Cardiac fibroblast (primary cell): ENCODE measurements at places on chromosomes 16 and 17.

GRCh38 chr16:61263400-61263799 lies 772.8 kb downstream of the CDH8 start:
- DNase-seq, result no peak

DNA sequence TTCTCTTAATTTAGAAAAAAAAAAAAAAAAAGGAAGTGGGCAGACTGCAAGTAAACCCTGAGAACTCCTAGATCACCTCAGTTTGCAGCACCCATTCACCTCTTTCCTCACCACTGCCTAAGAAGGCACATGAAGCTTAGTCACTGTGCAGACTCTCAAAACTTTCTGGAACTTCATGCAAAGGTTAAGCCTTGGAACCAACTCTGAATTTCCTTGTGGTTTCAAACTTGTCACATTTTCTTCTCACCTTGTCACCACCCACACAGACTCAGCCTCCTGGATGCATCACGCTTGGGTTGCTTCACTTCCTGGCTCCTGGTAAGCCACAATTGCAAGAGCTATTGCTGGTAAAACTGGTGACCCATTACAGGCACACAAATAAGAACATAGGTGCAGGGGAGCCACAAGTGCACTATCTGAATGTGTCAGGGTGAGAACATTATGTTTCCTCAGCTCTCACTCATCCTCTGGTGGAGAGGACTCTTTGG lies 15.0 kb upstream of the CPD start:
- peak; percentile 88 for DNase-seq

DNA sequence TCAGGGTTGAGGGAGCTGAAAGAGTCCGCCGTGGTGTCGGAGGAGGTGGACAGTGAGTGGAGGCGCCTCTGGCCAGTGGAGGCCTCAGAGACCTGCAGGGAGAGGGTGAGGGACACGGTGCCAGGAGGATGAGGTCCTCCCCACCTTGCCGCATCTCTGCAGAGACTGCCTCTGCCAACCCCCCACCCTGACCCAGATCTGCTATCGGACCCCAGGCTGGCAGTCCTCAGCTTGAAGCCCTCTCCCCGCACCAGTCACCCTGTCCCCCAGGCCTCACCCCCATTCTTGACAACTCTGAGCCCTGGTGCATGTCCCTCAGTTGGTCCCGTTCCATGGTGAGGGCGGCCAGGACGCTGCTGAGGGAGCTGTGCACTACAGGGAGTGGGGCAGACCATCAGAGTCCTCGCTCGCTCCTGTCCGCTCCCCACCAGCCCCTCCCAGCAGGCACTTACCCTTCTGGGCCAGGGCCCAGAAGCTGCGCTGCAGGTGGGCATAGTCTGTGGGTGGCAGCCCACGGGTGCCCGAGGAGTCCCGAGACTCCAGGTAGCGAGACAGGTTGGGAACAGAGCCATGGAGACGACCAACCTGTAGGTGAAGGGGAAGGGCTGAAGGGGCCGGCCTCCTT lies 5.4 kb downstream of the OSBPL7 start:
- DNase-seq, result no peak

DNA sequence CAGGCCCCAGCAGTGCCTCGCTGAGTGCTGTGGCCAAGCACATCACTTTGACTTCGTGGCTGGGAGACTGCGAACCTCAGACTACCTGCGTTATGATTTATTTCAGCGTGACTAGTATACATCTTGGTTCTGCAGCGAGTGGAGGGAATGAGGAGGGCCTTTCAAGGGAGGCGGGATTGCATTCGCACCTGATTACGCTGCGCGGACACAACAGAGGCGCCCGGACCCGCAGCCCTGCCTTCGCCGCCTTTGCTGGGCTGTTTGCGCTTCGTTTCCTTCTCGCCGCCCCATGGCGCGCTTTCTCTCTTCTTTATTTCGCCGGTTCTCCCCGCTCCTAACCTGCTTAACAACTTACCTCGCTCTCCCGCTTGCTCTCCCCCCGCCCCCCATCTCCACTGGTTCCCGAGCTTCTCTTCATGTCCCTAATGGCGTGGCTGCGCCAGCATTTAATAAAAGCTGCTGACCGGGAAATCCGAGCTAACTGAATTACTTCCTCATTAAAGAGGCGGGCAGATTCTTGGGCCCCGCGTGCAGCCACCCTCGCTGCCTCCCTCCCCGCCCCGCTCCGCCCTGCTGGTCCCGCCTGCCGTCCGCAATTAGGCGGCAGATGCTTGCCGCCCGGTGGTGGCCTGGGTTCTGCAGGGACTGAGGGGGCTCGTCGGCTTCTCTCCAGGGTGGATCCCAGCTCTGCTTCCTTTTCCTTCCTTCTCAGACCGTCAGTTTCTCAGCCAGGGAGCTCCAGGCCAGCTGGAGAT lies 257.6 kb upstream of the SDK2 start:
- DNase-seq, result no peak

DNA sequence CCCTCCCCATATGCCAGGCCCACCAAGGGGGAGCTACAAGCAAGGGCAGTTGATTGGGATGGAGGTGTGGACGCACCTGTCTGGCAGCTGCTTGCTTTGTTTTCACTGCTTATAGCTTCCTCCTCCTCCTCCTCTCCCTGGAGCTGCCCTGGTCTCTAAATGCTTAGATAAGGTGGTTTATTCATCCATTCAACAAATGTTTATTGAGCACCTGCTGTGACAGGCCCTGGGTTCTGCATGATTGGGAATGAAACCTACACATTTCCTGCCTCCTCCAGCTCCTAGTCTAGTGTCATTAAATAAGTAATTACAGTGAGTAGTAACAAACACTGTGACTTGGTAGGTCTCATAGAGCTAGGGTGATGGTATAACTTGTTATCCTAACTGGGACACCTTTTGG lies 17.4 kb upstream of the MAP3K14 start:
- no peak for DNase-seq

GRCh38 chr16:1786242-1787055 lies 3.7 kb downstream of the NUBP2 start:
- DNase-seq, result no peak

DNA sequence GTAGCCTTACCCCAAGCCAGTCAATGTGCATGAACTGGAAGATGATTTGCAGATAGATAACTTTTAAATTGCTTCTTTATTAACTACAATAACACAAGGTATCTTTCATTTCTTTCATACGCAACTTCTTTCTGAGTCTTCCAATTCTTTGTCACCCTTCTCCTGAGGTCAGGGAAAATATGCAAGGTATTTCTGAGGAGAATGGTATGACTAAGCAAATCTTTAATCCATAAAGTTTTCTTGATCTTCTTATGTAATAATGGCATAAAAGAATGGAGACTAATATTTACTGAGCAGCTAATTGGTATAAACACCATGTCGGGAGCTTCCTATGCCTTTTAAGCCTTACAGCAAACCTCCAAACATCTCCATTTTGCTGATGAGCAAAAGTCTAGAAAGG lies 438.9 kb downstream of the KCNJ2 start:
- DNase-seq, result no peak

GRCh38 chr17:50426814-50427787 lies 1.1 kb downstream of the ACSF2 start:
- DNase-seq, result peak; percentile 31

DNA sequence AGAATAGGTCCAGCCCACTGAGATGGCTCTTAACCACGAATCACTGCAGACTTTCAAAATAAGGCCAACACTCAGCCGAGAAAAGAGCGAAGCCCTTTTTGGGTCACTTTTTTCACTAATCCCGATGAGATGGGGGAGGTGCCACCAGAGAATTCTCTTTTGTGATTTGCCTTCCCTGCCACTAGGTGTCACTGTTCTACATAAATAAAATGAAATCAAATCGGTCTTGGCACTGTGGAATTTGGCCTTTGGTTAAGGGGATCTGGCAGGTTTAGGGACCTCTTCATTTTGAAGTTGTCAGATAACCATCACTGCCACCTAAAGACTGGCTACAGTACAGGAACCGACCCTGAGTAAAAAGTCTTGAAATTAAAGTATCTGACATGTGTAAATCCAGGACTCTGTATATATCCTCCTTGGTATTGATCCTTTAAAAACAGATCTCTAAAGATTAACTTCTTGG lies 147.0 kb downstream of the HS3ST4 start:
- peak; percentile 65 for DNase-seq

DNA sequence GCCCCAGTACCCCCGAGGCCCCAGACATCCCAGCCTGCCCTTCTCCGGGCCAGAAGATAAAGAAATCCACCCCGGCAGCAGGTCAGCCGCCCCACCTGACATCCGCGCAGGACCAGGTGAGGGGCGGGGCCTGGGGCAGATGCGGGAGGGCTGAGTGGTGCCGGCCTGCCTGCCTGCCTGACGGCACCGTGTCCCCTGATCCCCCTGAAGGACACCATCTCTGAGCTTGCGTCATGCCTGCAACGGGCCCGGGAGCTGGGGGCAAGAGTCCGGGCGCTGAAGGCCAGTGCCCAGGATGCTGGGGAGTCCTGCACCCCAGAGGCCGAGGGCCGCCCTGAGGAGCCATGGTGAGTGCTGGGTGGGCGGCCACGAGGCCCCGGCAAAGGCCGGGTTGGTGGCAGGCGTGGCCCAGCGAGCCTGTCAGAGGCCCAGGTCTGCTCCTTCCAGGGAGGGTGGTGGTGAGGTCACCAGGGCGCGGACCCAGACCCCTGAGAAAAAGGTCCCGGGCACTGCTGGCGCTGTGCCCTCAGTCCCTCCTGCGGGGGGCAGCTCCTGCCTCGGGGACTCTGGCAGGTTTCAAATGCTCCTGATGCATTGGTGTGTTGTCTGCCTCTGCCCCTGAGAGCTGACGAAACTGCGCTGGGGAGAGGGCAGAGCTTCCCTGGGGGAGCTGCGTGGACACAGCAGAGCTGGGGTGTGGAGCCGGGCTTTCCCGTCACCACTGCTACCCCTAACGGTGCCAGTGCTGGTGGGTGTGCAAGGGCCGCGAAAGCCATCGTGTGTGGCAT lies 1.2 kb downstream of the CDT1 start:
- DNase-seq, result no peak

- peak; percentile 75 for DNase-seq
These were observed 1.4 kb downstream of the CENPV start for GRCh38 chr17:16351831-16352230.
